ENCODE measurements at places on chromosomes 11 and 22.

DNA sequence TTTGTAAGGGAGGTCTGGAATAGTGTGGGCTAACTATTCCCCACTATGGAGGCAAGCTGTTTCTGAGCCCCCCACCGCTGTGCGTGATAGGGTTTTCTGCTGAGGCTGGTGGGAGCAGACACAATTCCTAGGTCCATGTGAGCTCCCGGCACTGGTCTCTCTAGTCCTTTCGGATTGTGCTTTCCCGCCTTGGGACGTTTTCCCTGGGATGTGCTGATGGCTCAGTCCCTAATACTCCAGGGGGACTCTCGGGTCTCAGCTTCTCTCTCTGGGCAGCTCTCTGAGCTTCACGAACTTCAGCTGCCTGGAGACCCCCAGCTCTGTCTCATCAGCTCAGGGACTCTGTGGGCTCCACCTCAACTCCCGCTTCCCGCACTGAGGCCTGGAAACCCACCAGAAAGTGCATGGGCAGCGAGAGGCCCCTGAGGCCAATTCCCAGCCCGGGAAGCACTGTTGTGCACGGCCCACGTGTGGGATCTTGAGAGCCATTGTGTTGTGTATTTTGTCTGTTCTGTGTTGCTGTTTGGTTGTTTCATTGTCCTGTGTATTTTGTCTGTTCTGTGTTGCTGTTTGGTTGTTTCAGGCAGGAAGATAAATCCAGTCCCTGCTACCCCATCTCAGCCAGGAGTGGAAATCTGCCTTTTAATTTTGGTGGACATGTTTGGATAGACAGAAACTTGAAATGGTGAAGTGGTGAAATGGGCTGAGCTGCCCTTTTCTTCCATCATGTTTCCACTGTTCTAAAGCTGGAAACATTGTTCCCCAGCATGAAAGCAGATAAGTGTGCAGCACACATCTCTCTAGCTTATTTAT is 12.7 kb upstream of the TNNT3 start:
- DNase-seq = no peak

GRCh38 chr11:114026355-114026754 is 33.2 kb upstream of the ZBTB16 start:
- no peak for DNase-seq

DNA sequence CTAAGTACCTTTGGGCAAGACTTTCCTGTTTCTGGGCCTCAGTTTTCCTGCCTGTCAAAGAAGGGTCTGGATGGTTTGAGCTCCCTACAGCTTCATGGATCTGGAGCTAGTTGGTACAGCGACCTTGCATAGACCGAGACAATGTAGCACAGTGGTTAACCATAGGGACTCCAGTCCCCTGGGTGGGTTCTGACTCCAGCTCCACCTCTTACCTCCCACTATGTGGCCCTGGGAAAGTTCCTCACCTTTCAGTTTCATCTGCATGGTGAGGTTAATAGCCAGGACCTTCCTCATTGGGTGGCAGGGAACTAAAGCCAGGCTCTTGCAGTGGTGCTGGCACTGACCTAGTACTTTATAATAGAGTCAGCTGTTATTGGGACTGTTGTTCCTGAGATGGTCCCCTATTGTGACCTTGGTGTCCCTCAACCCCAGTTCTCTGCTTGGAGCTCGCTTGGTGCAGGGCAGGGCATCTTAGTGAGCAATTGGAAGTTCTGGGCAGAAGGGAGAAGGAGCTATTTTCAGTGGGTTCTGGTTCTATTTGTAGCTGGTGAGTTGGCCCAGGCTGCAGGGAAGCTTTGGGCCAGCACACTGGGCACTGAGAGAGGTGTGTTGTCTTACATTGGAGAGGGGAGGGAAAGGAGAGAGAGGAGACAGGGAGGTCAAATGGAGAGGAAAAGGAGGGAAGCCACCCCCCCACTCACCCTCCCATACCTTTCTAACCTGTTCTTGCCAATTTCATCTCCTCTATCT is 10.7 kb upstream of the MTMR3 start:
- DNase-seq = no peak

- DNase-seq = no peak
Observed at GRCh38 chr11:104918113-104918824, 20.0 kb upstream of the CASP12 start.

DNA sequence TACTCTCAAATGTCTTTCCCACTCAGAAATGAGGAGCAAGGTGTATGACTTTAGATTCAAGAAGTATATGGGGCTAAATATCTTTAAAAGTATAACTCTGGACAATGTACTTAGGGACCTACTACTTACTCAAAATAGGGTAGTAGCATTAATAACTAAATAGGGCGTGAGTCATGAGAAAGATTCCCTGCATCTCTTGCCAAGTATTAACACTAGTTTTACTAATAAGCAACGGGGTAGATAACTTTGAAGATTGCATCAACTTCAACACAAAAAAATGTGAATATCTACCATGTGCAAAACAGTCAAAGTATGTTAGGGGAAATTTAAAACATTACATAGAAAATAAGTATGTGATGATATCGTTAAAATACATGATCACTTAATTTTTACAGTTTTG is 99.6 kb downstream of the PGR start:
- no peak for DNase-seq

DNA sequence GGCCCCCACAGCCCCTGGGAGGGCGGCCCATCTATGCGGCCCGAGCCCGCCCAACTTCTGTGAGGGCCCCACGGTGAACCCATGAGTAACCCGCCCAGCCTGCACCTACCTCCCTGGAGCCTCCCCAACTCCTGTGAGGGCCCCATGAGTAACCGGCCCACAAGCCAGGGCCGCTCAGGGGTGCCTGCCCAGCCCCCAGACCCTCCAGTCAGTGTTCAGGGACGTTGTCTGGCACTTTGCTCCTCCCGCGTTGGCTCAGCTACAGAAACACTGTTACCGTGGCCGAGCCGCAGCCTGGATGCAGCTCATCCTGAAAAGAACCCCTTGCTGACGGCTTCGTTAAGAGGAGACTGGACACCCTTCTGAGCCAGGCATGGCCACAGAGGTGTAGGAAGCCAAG is 179.6 kb downstream of the BRD1 start:
- DNase-seq = peak; percentile 54

Measured in natural killer cell treated with Interleukin-12 subunit alpha and Interleukin-12 subunit beta and Interleukin-15 and Interleukin-18, amount 100 ng/mL, for 72 hours (primary cell).